ENCODE measurements at places on chromosomes 2 and 18.

DNA sequence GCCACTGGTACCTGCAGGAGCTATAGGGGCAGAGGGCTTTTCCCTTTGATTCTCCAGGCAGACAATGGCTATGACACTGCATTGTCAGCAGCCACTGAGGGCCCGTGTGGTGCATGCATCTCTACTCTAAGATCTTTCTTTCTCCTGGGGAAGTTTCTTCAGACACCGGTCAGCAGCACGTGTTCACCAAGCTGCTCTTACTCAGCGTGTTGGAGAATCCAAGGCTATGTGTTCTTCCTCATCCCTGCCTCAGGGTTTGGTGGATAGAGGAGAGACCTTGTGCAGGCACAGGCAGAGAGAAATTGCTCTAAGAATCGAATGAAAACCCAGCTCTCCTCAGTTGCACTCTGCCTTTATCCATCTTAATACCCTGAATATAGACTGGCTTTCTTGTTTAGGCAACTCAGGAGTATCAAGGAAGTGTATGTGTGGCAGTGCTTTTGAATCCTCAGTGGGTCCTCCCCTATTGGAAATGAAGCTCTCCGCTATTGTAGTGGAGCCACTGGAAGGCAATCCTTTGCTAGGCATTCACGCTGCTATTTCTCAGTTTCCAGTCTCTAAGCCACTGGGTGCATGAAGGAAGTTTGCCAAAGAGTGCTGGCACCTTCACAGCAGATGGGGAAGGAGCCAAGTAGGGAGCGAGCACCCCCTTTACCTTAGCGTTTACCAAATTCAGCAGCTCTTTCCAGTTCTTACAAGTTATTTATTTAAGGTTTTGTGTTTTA is 86.9 kb upstream of the EML6 start:
- DNase-seq: peak; percentile 41

DNA sequence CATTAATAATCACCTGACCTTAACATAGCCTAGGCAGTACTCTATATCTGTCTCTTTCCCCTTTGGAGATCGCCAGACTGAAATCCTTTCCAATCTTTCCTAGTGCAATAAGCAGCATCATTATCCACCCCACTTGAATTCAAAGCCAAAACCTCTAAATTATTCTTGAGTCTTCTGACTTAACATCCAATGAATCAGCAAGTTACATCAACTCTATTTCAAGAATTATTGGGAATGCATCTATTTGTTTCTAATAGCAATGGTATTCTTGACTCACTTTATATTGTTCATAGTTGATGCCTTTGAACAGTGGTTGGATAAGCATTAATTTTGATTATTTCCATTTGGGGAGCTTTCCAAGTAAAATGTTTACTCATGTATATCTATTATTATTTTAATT is 144.8 kb downstream of the ZNF804A start:
- peak; percentile 58 for DNase-seq

DNA sequence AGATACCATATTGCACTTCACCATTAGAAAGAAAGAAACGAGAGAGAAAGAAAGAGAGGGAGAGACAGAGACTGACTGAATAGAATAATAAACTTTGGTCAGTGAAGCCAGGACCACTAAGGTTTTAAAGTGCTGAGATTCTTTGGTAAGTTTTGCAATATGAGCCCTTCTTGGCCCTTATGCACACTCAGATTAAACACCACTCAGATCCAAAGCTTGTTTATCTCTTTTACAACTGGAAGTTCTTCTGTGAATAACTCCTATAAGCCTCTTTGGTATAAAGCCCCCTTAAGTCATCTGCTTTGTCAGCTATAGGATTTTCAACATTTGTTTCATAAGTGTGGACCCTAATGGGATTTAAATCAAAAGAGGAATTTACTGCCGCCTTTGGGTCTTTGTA is 40.8 kb downstream of the PID1 start:
- DNase-seq: peak; percentile 21

GRCh38 chr2:98761909-98762308 is 31.0 kb upstream of the MGAT4A start:
- no peak for DNase-seq

DNA sequence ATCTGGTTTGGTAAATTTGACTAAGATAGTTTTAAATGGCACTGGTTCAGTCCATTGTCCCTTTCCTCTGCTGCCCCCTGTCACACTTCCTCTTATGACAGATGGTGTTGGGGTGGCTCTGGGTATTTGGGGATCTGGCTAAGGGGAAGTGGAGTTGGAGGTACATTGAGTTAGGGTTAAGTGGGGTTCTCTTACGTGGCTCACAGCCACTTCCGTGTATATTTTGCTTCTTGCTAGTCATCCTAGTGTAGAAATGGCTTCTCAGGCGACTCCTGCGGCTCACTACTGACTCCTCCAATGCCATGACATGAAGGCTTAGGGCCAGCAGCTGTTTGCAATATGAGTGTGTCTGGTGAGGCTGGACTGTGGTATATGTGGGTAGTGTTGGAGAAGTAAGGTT is 187.0 kb downstream of the HAUS1 start:
- DNase-seq: no peak

- DNase-seq: no peak
Measured at GRCh38 chr18:46459789-46460455, 197.1 kb downstream of the LOXHD1 start.

DNA sequence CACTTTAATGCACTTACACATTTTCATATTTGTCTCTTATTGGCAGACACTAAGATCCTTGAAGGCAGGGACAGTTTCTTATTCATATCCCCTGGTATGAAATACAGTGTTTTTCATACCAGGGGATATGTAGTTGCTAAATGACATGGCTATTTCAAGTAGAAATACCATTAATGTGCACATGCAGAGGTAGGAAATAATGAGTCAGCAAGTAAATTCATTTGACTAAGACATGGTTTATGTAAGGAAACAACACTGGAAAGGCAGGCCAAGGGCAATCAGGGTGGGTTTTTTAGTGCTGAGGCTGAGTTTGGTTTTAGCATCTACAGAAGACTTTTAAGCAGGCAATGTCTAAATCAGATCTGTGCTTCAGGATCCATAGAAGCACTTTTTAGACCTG is 155.9 kb downstream of the WDPCP start:
- DNase-seq: peak; percentile 40

- DNase-seq: no peak
Measured at GRCh38 chr2:240322991-240323390, 112.5 kb upstream of the GPC1 start.

DNA sequence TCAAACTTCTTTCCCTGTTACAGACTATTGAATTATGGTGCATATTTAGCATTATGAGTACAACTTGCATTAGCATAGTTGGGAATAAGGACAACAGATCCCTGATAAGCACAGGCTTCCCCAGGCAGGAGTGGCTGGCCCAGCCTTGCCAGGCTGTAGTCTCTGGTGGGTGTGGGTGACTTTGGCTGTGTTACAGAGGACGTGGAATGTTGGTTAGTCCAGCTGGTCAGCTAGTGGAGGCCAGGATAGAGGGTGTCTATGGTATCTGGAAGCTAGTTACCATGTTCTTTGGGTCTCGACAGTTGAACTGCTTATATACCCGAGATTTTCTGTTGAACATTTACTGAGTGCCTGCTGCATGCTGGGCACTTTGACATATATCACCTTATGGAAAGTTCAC is 4.7 kb downstream of the SH3RF3 start:
- DNase-seq: peak; percentile 22

GRCh38 chr2:62854600-62855514 is 149.3 kb downstream of the EHBP1 start:
- DNase-seq: no peak

DNA sequence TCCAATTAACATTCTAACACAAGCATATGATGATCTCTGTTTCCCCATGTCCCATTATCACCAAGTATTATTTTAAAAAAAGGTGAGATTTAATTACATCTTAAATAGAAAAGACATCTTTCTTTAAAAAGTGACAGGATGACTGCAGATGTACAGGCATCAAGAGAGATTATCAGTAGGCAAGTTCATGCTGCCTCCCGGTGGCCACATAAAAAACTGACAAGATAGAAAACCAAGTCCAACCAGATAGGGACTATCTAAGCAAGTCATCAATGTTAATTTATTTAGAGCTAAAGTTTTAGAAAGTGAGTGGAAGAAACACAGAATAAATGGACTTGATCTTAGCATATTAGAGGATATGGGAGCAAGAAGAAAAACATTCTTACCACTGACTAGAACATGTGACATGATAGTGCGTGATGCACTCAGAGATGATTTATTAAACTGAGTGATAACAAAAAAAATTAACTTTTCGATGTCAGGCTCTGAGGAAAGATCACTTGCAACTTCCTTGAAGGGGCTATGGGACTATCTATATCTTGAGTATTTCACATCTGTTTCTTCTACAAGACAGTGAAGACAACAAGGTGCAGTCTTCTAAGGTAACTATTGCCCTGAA is 5.4 kb upstream of the TDRD15 start:
- DNase-seq: peak; percentile 2

DNA sequence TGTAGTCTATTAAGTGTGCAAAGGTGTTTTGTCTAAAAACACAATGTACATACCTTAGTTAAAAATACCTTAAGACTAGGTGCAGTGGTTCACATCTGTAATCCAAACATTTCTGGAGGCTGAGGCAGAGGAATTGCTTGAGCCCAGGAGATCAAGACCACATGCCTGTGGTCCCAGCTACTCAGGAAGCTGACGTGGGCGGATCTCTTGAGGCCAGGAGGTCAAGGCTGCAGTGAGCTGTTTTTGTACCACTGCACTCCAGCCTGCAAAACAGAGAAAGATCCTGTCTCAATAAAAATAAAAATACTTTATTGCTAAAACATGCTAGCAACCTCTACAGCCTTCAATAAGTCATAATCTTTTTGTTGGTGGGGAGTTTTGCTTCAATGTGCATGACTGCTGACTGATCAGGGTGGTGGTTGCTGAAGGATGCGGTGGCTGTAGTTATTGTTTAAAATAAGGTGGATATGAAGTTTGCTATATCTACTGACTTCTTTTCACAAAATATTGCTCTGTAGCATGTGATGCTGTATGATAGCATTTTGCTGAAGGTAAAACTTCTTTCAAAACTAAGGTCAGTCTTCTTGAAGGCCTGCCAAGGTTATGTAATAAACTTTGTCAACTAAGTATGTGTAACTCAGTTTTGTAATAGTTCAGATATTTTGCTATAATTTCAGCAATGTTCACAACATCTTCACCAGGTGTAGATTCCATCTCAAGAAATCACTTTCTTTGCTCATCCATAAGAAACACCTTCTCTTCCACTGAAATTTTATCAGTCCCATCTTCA is 1238.0 kb upstream of the NRXN1 start:
- DNase-seq: peak; percentile 19

Measured in fibroblast of the aortic adventitia (primary cell).